Spleen (tissue), 13 donors: ENCODE measurements at places on chromosomes 1 and 21. TPM values are rescaled to one million over a fixed set of nuclear protein-coding genes. Genes with fewer than 3 reads are reported as not detected.

- DNase-seq, result no peak
Observed at GRCh38 chr21:44640761-44641160, 3.6 kb downstream of the KRTAP10-10 start.

DNA sequence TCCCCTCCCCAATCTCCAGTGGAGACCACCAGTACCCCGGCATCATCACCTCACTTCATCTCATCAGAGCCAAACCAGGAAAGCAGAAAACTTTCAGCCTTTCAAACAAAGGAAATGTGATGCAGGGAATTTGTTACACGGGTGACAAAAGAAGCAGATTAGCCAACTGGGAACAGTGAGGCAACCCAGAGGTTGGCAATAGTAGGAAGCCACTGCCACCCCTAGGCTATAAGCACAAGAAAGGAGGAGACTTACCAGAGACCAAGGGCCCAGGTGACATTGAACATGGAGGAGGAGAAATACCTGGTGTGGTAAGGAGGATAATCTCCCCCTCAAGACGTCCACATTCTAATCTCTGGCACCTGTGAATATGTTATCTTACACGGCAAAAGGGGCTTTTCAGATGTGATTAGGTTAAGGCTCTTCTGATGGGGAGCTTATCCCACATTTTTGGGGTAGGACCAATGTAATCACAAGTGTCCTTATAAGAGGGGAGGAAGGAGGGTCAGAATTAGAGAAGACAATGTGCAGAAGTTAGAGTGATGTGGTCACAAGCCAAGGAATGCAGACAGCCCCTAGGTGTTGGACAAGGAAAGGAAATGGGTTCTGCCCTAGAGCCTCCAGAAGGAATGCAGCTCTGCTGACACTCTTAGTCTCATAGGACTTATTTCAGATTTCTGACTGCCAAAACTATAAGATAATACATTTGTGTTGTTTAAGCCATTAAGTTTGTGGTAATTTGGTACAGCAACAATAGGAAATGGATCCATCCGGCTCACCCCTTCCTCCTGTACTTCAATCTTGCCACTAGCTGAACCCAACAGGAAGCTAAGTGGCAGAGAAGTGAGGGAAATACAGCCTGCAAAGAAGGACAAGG, 83.6 kb upstream of the VAV3 start:
- no peak for DNase-seq

- DNase-seq, result no peak
Observed at GRCh38 chr1:221292652-221293051, 413.4 kb downstream of the HLX start.

DNA sequence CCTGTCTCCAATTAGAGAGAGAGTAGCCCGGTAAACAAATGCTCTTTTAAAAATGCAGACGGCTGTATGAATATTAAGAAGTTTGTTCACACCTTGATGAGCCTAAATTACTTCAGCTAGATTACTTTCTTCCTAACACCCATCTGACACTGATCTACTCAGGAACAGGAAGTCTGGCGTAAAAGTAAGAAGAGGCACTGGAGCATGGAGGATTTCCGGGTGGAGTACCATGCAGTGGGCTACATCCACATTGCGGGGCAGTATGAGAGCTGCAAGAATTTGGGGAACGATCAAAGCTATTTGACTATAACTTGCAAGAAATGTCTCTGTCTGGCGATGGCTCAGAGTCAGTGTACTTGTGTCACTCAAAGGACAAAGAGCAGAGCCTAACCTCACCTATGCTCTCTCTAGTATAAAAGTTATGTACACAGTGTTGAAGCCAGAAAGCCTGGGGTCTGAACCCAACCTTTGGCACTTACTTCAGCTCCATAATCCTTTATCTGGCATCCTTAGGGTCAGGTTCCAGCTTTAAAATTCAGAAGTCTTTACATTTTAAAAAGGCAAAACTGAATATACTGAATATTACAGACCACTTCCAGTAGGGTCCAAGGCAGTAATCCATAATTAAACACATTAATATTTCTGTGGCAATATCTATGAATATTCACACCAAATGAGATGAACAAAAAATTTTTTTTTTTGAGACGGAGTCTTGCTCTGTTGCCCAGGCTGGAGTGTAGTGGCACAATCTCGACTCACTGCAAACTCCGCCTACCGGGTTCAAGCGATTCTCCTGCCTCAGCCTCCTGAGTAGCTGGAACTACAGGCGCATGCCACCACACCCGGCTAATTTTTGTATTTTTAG, 7.9 kb upstream of the GNPAT start:
- DNase-seq, result no peak

DNA sequence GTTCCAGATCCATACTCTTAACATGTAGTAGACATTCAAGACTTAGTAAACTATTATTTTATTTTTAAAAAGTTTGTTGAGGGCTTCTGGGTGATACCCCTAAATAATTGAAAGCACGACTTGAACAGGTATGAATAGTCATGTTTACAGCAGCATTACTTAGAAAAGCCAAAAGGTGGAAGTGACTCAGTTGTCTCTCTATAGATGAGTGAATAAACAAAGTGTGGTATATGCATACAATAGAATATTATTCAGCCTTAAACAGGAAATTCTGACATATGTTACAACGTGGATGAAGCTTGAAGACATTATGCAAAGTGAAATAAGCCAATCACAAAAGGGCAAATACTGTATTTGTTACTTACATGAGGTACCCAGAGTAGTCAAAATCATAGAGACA, 26.5 kb downstream of the TSNAX start:
- DNase-seq, result no peak

DNA sequence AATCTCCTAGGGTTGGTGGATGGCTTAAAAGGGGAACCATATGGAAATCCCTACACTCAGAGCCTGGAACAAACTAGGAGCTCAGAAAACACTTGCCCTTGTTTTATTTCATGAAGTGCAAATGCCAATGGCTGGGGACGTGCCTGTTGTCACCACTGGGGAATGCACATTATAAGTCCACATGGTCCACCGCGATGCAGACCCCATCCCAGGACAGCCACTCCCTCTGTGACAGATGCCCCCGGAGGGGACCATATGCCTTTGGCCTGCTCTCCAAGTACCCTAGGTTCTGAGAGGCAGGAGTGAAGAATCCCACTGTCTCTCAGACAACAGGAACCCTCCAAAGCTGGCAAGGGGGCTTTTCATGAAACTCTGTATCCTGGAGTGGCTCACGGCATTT, 42.3 kb downstream of the LRP8 start:
- no peak for DNase-seq

DNA sequence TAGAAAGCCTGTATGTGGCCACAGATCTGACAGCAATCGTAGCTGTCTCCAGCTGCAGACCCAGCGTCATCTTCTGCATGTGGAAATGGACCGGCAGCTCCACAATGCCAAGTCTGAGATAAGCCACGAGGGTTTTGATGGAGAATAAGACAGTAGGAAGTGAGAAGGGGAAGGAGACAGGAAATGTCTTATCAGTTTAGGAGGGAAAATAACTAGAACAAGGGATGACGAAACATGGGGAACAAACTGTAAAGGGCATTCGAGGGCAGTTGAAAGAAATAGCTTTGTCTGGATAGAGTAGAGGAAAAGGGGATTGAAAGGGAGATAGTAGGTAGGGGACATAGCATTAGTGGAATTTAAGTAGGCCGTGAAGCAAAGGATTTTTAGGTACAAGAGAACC, 74.0 kb upstream of the CTTNBP2NL start:
- no peak for DNase-seq

- DNase-seq, result no peak
Observed at GRCh38 chr1:167093846-167094516, at the start of gene STYXL2. TSS of gene STYXL2 (plus strand) at chr1:167094075. CDS start at chr1:167094850, 775 bp downstream.

GRCh38 chr1:21337010-21337437, 46.8 kb upstream of the ECE1 start:
- DNase-seq, result no peak

GRCh38 chr1:40143891-40144575, 17.2 kb upstream of the RLF start:
- no peak for DNase-seq

DNA sequence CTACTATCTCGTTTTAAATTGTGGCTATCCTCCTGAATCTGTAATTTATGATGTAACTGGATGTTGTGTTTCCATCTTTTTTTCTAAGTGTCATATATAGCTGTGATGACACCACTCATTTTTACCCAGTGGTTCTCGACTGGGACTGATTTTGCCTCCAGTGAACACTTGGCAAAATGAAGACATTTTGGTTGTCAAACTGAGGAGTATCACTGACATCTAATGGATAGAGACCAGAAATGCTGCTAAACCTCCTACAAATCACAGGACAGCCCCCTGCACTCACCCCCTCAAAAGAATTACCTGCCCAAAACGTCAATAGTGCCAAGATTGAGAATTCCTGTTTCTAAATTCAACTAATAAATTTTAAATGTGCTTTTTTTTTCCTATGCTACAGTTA, 1.9 kb downstream of the TRMT13 start:
- no peak for DNase-seq

DNA sequence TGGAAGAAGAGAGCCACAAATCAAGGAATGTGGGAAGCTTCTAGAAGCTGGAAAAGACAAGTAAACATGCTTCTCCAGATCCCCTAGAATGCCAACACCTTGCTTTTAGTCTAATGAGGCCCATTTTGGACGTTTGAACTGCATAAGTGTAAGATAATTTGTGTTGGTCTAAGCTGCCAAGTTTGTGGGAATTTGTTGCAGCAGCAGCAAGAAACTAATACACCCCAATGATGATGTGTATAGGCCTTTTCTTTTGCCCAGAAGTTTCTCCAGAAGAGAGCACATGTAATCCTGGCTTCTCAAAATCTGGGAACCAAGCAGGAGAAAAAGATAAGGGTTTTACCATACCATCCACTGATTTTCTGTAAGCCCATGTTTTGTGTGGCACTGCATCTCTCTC, 96.1 kb upstream of the DPT start:
- DNase-seq, result no peak

GRCh38 chr1:56931211-56931610, 34.6 kb downstream of the C8B start:
- DNase-seq, result no peak

- peak; percentile 63 for DNase-seq
Observed at GRCh38 chr1:117534995-117535467, 70.8 kb upstream of the TENT5C start.

DNA sequence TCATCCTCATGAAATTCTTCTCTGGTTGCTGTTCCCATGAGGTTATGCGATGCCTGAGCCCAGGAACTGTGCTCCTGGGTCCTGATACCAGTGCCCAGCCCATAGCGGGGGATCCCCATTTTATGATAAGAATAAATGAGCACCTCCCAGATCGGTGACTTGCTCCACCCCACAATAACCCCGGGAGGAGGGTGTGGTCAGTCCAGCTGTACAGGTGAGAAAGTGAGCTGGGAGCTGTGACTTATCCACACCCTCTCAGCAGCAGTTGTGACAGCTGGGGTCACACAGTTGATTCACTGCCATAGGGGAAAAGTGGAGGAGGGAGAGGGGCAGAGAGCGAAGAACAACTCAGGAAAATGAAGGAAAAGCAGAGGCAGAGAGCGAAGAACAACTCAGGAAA, 33.4 kb downstream of the OR2G3 start:
- no peak for DNase-seq

- no peak for DNase-seq
Observed at GRCh38 chr1:60916199-60916598, 166.2 kb upstream of the NFIA start.

DNA sequence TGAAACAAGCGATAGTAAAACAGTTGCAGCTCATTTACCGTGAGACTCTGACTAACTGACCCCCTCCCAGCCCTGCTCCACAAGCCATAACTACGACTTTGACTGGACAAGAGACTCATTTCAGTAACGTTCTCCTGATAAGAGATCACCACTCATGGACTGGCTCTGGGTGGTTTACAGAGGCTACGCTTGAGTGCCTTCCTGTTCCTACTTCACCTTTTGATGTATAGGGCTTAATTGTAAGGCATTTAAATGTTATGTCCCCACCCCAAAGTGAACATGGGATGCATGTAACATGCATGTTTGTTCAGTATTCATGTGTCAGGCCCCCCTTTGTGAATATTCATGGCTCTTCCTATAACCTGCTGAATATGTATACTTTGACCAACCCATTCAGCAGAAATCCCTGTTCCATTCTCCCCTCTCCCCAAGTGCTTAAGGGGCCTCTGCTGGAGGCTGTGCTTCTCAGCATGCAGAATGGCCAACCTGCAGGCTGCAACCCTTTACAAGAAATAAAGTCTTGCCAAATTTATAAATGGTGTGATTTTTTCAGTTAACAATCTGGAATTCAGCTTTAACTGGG, 50.7 kb upstream of the SPOCD1 start:
- no peak for DNase-seq

- DNase-seq, result no peak
Observed at GRCh38 chr1:15953294-15953771, 22.6 kb downstream of the ZBTB17 start.

- DNase-seq, result no peak
Observed at GRCh38 chr1:184684285-184685074, 70.2 kb downstream of the EDEM3 start.

GRCh38 chr1:10813799-10814198, 17.4 kb upstream of the CASZ1 start:
- DNase-seq, result no peak

- no peak for DNase-seq
Observed at GRCh38 chr21:26368591-26369320, 198.2 kb upstream of the APP start.

- DNase-seq, result no peak
Observed at GRCh38 chr21:23939369-23940065, 1667.8 kb downstream of the MRPL39 start.

- DNase-seq, result no peak
Observed at GRCh38 chr21:38448671-38449385, 49.4 kb downstream of the ERG start.

GRCh38 chr1:155168456-155169210, 4.5 kb downstream of the KRTCAP2 start:
- DNase-seq, result peak; percentile 30

GRCh38 chr21:36135391-36136102, 668 bp downstream of the CBR3 start:
- peak; percentile 88 for DNase-seq

- peak; percentile 51 for DNase-seq
Observed at GRCh38 chr1:226577401-226578180, 29.0 kb downstream of the STUM start.

DNA sequence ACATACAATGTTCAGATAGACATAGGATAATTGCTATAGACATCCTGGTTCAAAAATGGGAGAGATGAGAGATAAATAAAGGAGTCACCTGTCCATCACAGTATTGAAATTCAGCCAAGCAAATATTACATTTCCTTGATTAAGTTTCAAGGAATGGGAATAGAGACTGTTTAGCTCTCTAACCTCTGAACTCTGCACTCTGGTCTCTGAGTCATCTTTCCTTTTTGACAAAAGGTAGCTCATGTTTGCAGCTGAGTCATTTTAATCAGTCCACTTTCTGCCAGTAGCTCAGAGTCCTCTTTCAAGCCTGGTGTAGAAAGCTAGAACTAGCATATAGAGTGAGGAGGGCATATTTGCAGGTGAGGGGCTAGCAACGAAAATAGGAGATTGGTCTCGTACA, 51.4 kb upstream of the GJA8 start:
- no peak for DNase-seq

GRCh38 chr1:199290186-199290585, 651.3 kb downstream of the PTPRC start:
- DNase-seq, result no peak

OPTC gene
- polyA plus RNA-seq, result not detected

ATP1A2 gene
- polyA plus RNA-seq, result 0.13 TPM

ERVH48-1 gene
- 0.05 TPM for polyA plus RNA-seq

NUP210L gene
- polyA plus RNA-seq, result not detected

RGS5 gene
- polyA plus RNA-seq, result 6.5 TPM

HCRTR1 gene
- polyA plus RNA-seq, result not detected

CD2 gene
- polyA plus RNA-seq, result 25.5 TPM

UQCRHL gene
- 2.6 TPM for polyA plus RNA-seq

PRDM16 gene
- 0.44 TPM for polyA plus RNA-seq

DYRK3 gene
- 1.4 TPM for polyA plus RNA-seq

YRDC gene
- 9.9 TPM for polyA plus RNA-seq

CLIC6 gene
- 1.1 TPM for polyA plus RNA-seq

CD101 gene
- 1.9 TPM for polyA plus RNA-seq

RPE65 gene
- polyA plus RNA-seq, result 0.08 TPM
